ENCODE measurements at places on chromosomes 11 and 22. TPM values are rescaled to one million over a fixed set of nuclear protein-coding genes. Genes with fewer than 3 reads are reported as not detected.

The DEFB131B gene
- total RNA-seq, result not detected

The ACTN3 gene
- 0.07 TPM for total RNA-seq

The E2F8 gene
- total RNA-seq, result 29.0 TPM

DNA sequence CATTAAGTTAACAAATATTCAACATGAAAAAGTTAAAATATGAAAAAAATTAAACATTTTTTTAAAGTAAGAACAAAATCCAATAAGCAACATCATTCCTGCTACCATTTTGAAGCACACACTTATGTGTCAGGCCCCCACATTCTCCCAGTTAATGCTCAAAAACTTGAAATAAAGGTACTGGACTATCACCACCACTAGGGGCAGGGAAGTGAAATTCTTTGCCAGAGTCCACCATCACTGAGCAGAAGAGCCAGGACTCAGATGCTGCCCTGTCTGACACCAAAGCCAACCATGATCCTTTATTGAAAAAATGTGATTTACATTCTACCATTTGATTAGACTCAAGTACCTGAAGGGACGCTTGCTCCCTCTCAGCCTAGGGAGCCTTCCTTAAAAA, 39.1 kb downstream of the PITPNB start:
- H3K27ac ChIP-seq, result no peak overlapping the region
- H3K36me3 ChIP-seq, result peaks cover 19% of the 10 kb centered on the region
- no peaks in the 10 kb centered on the region for H3K27me3 ChIP-seq
- peak; percentile 63 for DNase-seq

GRCh38 chr11:69250186-69251056, 43.5 kb upstream of the MYEOV start:
- no peak for DNase-seq
- no peaks in the 10 kb centered on the region for H3K36me3 ChIP-seq
- no peak overlapping the region for H3K27ac ChIP-seq
- H3K4me3 ChIP-seq, result no peak overlapping the region
- peaks cover 13% of the 10 kb centered on the region for H3K27me3 ChIP-seq
- no peaks in the 10 kb centered on the region for H3K4me1 ChIP-seq

DNA sequence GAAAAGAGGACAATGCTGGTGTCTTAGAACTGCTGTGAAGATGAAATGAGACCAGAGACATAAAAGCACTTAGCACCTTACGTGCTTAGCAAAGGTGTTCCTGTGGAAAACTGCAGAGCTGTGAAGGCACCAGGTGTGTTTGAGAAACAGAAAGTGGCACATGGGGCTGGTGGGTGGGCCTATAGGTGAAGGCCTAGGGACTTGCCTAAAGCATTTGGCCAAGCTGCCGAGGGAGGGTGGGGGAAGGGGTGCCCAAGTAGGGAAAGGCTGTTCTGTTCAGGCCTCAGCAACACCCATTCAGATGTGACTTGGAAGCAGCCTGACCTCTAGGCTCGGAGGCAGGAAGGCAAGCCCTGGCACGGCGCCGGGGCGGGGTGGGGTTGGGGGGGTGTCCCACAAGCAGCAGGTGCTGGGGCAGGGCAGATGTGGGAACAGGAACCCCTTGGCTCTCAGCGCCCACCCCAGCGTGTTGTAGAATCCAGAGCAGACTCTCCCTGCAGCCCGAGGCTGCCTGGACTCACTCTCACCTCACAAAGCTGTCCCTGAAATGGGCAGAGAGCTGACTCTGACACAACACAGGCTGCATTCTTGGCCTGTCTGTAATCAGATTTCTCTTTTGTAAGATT, 366.7 kb upstream of the NARS2 start:
- no peaks in the 10 kb centered on the region for H3K36me3 ChIP-seq
- no peaks in the 10 kb centered on the region for H3K4me1 ChIP-seq
- no peak overlapping the region for H3K4me3 ChIP-seq
- peaks cover 13% of the 10 kb centered on the region for H3K27me3 ChIP-seq
- H3K27ac ChIP-seq, result no peak overlapping the region
- DNase-seq, result no peak

GRCh38 chr11:107545101-107545514, 20.4 kb downstream of the ALKBH8 start:
- no peak overlapping the region for H3K4me3 ChIP-seq
- H3K27me3 ChIP-seq, result no peaks in the 10 kb centered on the region
- peaks cover 11% of the 10 kb centered on the region for H3K4me1 ChIP-seq

DNA sequence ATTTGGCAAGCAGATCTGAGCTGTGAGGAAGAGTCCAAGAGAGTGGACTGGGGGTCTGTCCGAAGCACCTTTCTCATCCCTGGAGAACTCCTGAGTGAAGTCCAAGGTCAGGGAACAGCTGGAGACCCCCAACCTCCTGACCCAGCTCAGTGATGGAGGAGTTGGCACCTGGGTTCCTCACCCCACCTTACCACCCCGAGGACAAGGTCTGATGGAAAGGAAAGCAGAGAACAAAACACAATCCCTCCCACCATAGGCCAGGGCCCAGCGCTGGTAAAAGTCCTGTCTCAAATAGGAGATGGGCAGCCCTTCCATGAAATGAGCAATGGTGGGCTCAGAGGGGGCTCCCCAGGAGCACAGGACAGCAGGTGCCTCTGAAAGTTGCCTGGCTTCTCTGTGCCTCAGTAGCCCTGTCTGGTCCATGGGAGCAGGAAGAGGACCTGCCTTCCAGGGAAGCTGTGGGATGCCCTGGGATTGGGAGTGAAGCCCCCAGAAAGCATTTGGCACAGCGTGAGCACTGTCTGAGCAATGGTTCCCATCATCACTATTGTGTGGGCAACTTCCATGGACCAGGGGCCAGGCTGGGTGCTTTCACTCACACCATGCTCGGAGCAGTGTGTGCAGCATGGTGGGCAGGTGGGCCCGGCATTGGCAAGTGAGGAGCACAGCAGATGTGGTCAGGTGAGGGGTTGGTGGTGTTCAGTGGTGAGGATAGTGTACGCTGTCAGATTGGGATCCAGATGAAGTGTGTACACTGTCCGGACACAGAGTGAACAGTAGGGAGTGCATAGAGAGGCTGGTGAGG, 7.5 kb downstream of the TRIM29 start:
- H3K4me3 ChIP-seq, result no peak overlapping the region
- DNase-seq, result no peak
- H3K27me3 ChIP-seq, result no peaks in the 10 kb centered on the region
- H3K36me3 ChIP-seq, result no peaks in the 10 kb centered on the region
- no peaks in the 10 kb centered on the region for H3K4me1 ChIP-seq
- H3K27ac ChIP-seq, result no peak overlapping the region
